SW480 (cell line): ENCODE measurements at places on chromosomes 7 and 10.

- DNase-seq, result no peak
Measured at GRCh38 chr7:134512271-134512670, 15.1 kb upstream of the AKR1B10 start.

- peak; percentile 22 for DNase-seq
Measured at GRCh38 chr10:120456626-120457430, at the start of gene PLPP4. Gene PLPP4, plus strand, starts transcription at chr10:120457227. Its CDS starts 79 bp downstream, at chr10:120457306.

DNA sequence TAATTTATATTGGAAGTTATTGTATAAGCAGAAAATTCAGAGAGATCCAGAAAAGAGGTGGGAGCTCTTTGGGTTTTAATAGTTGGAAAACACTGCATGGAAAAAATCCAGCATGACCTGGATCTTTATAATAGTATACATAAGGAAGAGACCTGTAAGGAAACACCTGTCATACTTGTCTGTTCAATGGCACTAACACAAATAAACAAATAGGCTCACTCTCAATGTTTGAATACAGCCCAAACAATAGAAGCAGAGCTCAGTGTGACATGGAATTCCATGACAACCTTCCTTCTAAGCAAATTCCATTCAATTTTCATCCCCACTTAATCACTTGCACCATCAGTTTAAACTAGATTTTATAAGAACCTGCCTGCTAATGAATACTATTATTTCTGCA, 31.7 kb downstream of the CISD1 start:
- DNase-seq, result no peak

GRCh38 chr10:69295027-69295636, 16.8 kb downstream of the HK1 start:
- DNase-seq, result no peak

DNA sequence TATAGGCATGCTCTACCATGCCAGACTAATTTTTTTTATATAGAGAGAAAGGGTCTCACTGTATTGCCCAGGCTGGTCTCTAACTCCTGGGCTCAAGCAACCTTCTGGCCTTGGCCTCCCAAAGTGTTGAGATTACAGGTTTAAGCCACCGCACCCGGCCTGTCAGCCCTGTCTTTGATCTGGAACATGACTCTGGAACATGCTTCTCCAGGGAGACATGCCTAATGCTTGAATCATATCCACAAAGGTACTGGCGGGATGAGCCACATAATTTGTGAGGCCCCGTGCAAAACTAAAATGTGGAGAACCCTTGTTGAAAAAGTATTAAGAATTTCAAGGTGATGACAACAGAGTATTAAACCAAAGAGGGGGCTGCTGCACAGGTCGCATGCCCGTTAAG, 282.8 kb downstream of the ARHGAP12 start:
- peak; percentile 42 for DNase-seq

DNA sequence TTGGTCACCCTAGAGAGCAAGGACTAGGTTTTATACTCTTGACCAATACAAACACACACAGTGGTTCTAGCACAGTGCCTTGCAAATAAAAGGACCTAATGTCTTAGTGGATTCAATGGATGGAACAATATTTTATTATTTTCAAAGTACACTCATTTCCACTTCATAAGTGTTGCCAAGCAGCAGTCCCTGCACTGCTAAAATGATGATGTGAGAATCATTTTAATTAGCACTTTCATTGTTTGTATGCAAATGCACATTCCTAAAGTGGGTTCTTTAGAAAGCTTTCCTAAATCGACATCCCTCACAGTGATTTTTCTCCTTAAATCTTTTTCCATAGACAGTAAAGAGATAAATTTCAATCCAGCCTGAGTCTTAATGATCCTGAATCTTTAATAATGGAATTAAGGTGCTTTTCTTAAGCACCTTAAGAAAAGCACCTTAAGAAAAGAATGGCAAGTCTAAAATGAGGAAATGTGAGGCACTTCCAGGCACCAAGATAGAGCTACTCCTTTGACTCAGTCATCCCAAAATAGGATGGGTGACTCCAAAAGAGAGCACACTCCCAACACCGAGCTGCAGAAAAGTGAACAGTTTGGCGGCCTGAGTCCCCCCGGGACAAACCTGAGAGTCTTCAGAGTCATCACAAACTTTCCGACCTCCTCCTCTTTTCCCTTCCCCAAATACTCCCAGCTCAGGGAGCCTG, 84.5 kb downstream of the SORBS1 start:
- DNase-seq, result no peak

DNA sequence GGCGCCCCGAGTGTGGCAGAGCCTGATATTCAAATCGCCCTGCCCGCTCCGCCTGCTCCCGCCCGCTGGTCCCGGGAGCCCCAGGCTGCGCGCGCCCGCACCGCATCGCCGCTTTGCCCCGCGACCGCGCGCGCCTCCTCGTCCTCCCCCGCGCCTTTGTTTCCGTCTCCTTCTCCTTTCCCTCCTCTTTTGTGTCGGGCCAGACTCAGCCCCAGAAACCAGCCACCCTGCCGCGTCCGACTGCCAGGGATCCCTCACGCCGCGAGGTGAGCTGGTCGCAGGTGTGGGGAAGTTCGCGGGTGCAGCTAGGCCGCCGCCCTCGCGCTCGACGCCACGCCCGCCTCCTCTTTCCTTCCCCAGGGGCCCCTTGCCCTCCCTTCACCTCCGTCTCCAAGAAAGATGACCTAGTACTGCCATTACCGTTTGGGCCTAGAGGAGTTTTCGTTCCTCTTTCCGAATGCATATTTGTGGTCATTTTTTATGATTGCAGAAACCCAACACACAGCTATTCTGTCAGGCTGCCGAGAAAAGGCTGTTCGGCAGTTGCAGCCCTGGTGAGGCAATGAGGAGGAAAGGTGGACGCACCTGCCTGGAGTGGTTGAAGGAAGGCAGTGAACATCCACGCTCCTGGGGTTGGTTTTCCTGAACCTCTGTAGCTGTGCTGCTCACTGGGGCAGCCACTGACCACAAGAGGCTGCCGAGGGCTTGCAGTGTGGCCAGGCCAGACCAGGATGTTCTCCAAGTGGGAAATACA, 107.3 kb downstream of the SNX10 start:
- peak; percentile 89 for DNase-seq

- no peak for DNase-seq
Measured at GRCh38 chr10:117581961-117582360, 39.4 kb downstream of the EMX2 start.

DNA sequence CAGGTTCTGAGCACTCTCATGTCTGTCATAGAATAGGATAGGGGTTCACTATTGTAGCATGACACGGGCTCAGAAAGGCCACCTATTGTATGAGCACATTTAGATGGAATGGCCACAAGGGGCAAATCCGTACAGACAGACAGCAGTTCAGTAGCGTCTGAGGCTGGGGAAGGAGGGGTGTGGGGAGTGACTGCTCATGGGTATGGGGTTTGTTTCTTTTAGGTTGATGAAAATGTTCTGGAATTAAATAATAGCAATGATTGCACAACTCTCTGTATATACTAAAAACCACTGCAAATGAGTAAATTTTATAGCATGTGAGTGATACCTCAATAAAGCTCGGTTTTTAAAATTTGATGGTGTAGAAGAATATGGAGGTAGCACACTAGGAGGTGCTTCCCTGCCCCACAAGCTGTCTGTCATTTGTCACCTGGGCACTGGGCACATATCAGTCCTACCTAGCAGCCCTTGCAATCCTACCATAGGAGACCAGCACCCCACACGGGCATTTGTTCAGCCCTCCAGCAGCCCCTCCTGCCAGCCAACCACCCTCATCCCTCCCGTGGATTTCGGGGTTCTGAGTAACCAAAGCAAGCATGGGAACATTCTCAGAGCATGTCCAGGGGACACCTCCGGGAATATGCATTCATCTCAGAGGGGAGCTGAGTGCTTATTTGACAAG, 35.2 kb downstream of the KCNMA1 start:
- no peak for DNase-seq

GRCh38 chr10:117537436-117537903, 5.1 kb upstream of the EMX2 start:
- no peak for DNase-seq

DNA sequence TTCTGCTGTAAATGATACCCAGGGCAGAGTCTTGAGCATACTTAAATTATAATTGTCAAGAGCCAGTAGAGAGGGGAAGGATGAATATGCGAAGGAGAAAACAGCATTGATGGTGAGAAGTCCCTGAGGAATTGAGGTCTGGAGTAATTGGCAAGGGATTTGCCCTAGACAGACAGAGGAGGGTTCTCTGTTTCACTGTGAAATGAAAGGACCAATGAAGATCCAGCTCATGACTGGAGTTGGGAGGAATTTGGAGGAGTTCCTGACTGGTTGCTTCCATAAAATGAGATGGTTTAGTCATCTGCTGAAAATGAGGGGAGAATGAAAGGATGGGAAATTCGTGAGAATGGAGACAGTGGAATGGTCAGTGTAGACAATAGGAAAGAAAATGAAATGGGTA, 6.8 kb downstream of the PRPF18 start:
- DNase-seq, result no peak

DNA sequence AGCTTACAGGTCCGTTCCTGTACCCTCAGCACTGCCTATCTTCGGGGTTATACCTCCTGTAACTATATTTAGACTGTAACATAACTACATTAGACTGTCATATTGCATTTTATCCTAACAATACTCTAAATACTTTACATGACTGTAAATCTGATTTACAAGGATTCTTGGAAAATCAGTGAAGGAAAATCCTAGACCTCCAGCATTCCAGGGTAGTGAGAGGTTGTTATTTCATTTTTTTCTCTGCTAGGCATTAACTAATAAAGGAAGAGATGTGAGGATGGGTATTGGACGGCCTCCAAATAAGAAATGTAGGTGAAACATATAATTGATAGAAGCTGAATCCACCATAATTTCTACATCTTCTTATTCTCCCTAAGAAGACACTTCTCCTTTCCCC, 569.4 kb downstream of the CALN1 start:
- DNase-seq, result no peak

GRCh38 chr10:104306897-104307296, 31.4 kb downstream of the ITPRIP start:
- DNase-seq, result no peak

GRCh38 chr7:114785496-114785895, 136.4 kb upstream of the MDFIC start:
- no peak for DNase-seq

GRCh38 chr10:90871279-90871765, 452 bp upstream of the RPP30 start:
- peak; percentile 72 for DNase-seq

DNA sequence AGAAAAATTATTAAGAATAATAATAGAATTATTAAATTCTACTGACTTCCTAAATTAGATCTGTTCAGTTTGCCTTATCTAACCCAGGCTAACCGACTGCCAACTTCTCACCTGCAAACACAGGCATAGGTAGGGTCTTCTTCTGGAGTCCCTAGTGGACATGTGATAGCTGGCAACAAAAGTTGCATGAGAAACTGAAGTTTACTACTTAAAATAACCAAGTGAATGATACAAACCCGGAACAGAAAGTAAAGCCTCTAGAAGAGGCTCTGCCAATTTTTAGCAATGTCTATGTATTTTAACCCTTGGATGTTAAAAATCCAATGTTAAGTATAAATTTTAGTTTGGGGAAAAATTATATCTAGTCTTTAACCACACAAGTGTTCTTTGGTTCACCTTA, 37.6 kb downstream of the NDUFB2 start:
- no peak for DNase-seq

- no peak for DNase-seq
Measured at GRCh38 chr7:91082038-91082437, 182.2 kb upstream of the FZD1 start.

- no peak for DNase-seq
Measured at GRCh38 chr10:132607961-132608495, 70.4 kb downstream of the INPP5A start.

- peak; percentile 28 for DNase-seq
Measured at GRCh38 chr7:45237788-45238461, 80.3 kb downstream of the RAMP3 start.

DNA sequence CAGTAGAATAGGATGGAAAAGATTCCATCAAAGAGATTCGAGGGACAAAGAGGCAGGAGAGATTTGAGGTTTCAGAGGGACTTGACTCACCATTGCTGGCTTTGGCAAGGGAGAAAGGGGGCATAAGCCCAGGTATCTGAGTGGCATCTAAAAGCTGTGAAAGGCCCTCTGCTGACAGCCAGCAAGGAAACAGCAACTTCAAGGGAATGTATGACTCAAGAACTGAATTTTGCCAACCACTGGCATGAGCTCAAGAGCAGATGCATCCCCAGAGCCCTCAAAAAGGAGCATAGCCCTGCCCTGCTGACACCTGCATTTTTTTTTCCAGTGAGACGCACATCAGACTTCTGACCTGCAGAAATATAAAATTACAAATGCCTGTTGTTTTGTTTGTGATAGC, 19.6 kb upstream of the ADAM12 start:
- no peak for DNase-seq

- DNase-seq, result no peak
Measured at GRCh38 chr7:44713141-44713540, 35.5 kb upstream of the ZMIZ2 start.

GRCh38 chr7:141402277-141402996, 148.8 kb upstream of the AGK start:
- DNase-seq, result no peak
